AG09309 (cell line): ENCODE measurements at places on chromosomes 4 and X.

- DNase-seq = no peak
These were observed 25.9 kb downstream of the LIAS start for GRCh38 chr4:39484582-39485272.

DNA sequence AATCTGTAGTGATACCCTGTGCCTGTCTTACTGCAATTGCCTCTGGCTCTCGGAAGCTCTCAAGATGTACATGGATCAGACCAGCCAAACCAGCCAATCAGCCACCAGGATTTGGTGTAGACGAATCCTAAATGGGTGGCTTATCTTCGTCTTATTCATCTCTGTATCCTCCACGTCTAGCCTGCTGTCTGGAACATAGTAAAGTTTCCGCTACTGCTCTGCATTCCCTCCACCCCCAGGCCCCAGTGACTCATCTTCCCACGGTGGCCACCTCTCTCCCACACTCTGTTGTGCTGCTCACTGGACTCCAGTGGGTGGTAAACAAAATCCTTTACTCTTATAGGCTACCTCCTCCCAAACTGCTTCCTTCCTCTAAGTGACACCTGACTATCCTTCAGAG is 37.8 kb downstream of the SEPTIN6 start:
- peak; percentile 35 for DNase-seq

DNA sequence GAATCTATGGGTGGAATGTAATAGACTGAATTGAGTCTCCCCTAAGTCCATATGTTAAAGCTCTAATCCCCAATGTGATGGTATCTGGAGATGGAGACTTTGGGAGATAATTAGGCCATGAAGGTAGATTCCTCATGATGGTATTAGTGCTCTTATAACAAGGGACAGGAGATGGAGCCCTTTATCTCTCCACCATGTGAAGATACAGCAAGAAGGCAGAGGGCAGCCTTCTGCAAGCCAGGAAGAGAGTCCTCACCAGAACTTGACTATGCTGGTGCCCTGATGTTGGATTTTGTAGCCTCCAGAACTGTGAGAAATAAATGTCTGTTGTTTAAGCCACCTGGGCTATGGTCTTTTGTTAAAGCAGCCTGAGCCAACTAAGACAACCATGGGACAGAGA is 76.4 kb upstream of the F8A3 start:
- no peak for DNase-seq

DNA sequence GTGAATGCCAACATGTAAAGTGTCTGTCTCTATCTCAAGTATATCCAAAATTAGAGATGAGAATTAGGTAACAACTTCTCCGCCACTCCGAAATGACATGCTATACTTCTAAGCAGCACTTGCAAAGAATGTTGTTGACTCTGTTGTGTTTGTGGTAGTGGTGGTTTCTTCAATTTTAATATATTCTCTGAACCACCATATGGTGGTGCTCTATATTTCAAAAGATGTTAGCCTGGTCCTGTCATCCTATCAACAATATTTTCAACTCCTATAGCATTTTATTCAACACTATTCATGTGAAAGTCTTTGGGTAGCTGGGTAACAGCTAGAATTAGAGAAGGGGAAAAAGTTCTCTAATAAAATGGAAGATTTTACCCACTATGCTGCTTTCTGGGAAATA is 1622.8 kb upstream of the IGFBP7 start:
- DNase-seq = no peak

GRCh38 chrX:136828830-136829229 is 48.1 kb upstream of the ARHGEF6 start:
- DNase-seq = no peak
